ENCODE measurements at places on chromosomes 6 and 20. TPM values are rescaled to one million over a fixed set of nuclear protein-coding genes. Genes with fewer than 3 reads are reported as not detected.

SSTR4 gene
- not detected for total RNA-seq

MCM3 gene
- total RNA-seq: 87.3 TPM

CPNE5 gene
- total RNA-seq: not detected

UBE3D gene
- 3.7 TPM for total RNA-seq

CCDC170 gene
- total RNA-seq: 0.15 TPM

CNBD2 gene
- total RNA-seq: 1.0 TPM

ENPP1 gene
- total RNA-seq: 6.6 TPM

KCNQ5 gene
- total RNA-seq: 0.30 TPM

SDC4 gene
- total RNA-seq: 122 TPM

ENPP4 gene
- total RNA-seq: 0.59 TPM

DUSP22 gene
- total RNA-seq: 10.8 TPM

HNF4A gene
- not detected for total RNA-seq
